ENCODE measurements at places on chromosomes 5 and 9. TPM values are rescaled to one million over a fixed set of nuclear protein-coding genes. Genes with fewer than 3 reads are reported as not detected.

DNA sequence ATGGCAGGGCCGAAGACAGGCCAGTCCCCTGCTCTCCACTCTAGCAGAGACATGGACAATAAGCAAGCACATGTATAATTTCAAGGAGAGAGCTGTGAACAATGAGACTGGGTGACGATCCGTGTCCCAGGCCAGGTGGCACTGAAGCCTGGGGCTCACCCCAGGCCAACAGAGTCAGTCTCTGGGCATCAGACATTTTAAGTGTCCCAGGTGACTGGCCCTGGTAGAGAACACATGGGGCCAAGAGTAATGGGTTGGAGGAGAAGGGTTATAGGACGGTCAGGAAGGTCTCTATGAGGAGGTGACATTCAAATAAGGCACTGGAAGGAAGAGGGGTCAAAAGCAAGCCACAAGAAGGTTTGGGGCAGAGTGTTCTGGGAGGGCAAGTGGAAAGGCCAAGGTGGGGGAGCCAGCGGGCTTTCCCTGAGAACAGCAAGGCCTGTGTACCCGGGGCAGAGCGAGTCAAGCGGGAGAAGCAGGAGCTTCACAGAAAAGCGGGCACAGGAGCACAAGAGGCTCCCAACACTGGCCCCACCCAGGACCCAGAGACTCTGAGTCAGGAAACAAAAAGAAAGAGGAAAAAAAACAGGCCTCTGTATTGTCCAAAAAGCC is 1.1 kb upstream of the AKNA start:
- DNase-seq: no peak

- DNase-seq: no peak
Observed at GRCh38 chr5:55702598-55703345, 9.4 kb downstream of the SLC38A9 start.

GRCh38 chr5:143308731-143309130 is 94.8 kb downstream of the NR3C1 start:
- no peak for DNase-seq

DNA sequence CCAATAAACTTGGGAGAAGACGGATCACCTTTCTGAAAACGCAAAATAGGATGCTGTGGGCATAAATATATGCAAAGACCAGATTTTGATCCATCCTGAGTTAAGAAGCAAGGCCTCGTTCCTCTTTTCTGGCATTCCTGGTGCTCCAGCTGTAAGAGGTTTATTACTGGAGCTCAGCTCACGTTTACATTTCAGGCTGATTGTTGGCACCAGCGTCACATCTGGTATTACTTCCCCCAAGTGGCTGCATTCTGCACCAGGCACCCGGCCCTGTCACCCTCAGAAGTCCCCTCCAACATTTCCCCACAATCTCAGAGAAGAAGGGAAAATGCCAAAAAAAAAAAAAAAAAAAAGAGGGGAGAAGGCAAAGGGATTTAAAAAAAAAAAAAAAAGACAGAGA is 348.7 kb downstream of the SLIT3 start:
- DNase-seq: no peak

MEGF10 gene
- total RNA-seq: 14.3 TPM

DNA sequence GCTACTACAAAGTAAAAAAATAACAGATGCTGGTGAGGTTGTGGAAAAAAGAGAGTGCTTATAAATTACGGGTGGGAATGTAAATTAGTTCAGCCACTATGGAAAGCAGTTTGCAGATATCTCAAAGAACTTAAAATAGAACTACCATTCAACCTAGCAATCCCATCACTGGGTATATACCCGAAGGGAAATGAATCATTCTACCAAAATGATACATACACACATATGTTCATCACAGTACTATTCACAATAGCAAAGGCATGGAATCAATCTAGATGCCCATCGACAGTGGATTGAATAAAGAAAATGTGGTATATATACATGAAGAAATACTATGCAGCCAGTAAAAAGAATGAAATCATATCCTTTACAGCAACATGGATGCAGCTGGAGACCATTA is 6.3 kb upstream of the TEX10 start:
- no peak for DNase-seq

DNA sequence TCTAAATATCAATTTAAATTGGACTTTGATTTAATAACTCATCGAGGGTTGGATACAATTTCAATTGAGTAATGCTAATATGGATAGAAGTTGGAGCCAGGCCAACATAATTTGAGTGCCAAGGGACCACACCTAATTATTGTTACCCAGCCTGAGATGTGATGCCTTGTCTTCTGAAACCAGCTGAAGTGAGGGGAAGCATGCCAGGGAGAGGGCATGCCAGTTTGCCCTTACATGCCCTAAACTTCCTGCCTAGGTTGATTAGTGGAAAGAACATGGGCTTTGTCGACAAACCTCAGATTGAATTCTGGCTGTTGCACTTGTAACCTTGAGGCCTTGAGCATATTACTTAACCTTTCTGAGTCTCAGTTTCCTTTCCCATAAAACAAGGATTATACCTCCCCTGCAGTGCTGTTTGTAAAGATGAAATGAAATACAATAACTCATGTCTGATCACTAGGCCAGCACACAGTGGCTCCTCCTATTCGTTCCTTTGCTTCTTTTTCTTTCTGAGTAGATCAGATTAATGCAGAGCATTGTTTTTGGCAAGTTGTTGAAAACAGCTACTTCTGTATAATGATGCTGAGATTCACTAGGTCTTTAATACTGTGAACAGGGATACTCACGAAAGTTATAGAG is 412.8 kb downstream of the TLE4 start:
- DNase-seq: no peak

DNA sequence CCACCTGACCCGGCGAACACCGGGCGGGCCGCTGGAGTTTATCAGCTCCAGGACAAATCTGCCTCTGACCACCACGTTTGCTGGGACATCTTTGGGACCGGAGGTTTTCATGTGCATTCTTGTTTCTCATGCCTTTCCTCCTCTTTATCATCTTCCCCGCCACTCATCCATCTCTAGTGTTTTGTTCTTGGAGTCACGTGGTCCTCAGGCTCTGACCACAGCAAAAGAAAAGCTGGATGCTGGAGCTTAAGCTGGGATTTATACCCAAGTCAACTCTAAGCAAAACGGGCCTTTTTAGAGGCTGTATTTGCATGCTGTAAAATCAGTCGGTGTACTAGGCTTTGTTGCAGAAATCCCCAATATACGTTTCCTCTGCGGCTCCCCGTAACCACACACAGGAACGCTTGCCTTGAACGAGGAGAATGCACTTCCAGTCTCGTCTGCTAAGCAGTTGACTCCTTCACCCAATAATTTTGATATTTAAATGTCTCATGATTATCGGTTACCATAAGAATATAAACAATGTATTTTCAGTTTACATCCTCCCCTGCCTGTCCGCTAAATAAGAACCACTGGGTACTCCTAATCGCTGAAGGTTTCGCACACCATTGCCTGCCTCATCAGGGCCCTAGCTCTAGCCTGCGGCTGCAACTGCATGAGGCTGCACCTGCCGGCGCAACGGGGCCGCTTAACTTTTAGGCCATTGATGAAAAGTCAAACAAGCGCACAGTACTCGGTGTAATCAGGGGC is 560 bp upstream of the NDUFS6 start:
- DNase-seq: no peak

- DNase-seq: no peak
Observed at GRCh38 chr9:83934569-83935275, 13.5 kb upstream of the KIF27 start.

DNA sequence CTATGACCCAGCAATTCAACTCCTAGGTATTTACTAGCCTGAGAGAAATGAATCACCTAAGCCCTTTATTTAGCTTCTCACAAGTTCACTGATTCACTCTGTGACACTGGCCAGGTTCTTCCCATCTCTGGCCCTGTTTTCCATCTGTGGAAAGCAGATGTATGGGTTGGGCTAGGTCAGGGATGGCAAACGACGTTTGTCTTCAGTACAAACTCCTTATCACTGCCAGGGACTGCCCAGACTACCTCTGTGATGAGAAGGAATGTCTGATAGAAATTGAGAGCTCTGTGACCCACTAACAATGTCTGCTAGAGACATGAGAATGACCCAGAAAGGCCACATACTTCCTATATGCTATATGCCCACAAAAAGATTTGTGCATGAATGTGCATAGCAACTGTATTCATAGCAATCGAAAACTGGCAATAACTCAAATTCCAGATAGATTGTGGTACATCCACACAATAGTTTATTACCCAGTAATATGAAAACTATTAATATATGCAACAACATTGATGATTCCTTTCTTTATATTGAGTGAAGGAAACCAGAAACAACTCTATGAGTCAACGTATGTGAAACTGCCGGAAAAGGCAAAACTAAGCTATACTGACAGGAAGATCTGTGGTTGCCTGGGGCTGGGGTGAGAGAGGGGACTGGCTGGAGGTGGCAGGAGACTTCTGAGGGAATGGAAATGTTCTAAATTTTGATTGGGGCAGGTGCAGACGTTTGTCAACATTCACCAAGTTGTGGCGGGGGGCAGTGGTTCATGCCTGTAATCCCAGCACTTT is 32.0 kb upstream of the ADAM19 start:
- DNase-seq: no peak

- peak; percentile 66 for DNase-seq
Observed at GRCh38 chr9:100865111-100865510, 163.4 kb upstream of the PLPPR1 start.

GRCh38 chr9:114723931-114724330 is 41.9 kb upstream of the TEX48 start:
- no peak for DNase-seq

- no peak for DNase-seq
Observed at GRCh38 chr5:90047113-90047512, 362.4 kb downstream of the CETN3 start.

DNA sequence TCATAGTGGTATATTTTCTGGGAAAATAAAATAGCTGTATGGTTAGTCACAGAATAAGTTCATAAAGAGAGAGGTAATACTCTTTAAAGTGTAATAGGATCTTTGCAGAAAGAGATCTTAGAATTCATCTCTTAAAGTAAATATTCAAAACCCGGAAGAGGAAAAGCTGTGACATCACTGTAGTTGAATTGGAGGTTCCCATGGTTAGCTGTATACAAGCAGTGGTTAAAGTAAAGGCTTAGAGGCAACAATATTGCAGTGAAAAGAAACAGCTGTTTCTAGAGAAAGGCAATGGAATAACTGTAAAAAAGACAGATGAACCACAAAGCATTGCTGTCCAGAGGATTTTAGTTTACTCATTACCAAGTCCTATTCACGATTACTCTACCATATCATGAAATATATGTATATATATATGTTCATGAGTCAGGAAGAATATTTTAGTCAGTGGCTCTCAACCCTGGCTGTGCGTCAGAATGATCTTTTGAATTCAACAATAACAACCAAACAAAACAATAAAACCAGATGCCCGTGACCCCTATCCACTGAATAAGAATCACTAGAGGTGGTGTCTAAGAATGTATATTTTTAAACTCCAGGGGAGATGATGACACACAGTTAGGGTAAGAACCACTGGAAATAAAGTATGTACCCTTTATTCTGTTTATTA is 4.7 kb downstream of the ERCC6L2 start:
- DNase-seq: no peak

DNA sequence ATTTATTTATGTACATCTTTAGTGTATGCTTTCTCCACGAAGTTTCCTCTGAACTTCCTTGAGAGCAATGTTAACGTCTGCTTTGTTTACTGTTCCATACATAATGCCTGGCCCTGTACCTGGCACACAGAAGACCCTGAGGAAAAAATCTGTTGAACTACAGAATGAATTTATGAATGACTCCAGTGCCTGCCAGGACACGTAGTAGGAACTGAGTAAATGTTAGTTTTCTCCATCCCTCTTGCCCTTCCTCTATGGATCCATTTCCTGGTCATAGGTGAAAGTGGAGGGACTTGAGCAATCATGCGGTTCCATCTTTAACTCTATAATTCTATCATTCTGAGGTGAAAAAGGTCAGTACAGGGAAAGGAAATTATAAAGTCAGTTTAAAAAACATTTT is 117.7 kb downstream of the MAPKAP1 start:
- no peak for DNase-seq

DNA sequence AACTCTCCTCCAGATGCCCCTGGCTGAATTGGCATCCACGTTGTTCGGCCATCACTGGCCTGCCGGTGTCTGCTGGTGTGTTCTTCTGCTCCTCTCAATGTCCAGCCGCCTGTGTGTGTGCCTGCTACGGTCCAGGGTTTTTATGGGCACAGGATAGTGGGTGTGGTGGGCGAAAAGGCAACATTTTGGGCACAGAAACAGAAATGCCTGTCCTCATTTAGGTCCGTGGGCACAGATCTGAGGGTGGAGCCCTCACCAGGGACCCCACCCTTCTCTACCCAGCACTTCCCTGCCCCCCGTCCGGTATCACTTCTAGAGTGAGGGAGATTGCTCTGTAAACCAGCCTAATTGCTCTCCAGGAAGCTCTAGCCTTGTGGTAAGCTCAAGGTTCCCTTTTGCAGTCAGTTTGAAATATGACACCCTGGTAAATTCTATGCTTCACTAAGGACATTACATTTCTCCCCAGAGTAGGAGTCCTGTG is 410.1 kb downstream of the MAT2B start:
- no peak for DNase-seq

DNA sequence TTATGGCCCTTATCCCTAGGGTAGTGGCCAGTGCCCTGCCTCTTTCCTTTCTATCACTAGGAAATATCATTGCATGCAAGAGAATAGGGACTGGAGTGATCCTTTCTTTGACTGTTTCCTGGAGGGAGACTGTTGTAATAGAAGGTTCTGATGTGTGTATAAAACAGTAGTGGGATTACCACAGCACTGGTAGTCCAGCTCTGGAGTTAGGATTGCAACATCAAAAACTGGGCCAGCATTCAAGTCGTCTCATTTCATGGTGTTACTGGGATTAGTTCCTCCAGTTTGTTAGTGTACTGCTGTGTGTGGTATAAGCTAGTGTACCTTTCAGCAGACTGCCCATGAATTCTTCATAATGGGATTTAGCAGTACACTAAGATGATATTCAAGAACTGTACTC is 45.8 kb downstream of the KIAA1958 start:
- no peak for DNase-seq

DNA sequence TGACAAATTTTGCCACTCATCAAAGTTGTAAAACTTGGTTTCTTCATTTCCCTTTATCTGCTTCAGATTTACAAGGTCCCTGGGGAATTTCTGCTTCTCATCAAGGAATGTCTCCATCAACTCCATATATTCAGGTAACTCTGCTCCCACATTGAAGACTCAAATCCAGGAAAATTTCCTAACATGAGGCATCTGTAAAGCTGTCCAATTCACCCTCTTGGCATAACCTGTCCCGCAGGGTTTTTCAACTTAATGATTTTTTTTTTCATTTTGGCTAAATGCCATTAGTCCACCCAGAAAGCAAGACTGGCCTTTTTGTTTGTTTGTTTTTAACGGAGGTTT is 50.2 kb upstream of the SLC30A5 start:
- DNase-seq: no peak

- DNase-seq: no peak
Observed at GRCh38 chr5:100464418-100464817, 70.8 kb upstream of the FAM174A start.

SHISAL2B gene
- total RNA-seq: 106 TPM

GRCh38 chr9:135925496-135926133 is 18.3 kb upstream of the CAMSAP1 start:
- no peak for DNase-seq

GABRA1 gene
- total RNA-seq: 0.33 TPM

- DNase-seq: peak; percentile 87
Observed at GRCh38 chr9:136051837-136052471, 43.1 kb downstream of the NACC2 start.

- DNase-seq: no peak
Observed at GRCh38 chr5:112844489-112844888, 16.6 kb upstream of the SRP19 start.

Data from endodermal cell (in vitro differentiated cells).